ENCODE measurements at places on chromosomes 16 and 17.
A peak's percentile ranks its signal among the peaks of the same experiment; 100 is the strongest.

DNA sequence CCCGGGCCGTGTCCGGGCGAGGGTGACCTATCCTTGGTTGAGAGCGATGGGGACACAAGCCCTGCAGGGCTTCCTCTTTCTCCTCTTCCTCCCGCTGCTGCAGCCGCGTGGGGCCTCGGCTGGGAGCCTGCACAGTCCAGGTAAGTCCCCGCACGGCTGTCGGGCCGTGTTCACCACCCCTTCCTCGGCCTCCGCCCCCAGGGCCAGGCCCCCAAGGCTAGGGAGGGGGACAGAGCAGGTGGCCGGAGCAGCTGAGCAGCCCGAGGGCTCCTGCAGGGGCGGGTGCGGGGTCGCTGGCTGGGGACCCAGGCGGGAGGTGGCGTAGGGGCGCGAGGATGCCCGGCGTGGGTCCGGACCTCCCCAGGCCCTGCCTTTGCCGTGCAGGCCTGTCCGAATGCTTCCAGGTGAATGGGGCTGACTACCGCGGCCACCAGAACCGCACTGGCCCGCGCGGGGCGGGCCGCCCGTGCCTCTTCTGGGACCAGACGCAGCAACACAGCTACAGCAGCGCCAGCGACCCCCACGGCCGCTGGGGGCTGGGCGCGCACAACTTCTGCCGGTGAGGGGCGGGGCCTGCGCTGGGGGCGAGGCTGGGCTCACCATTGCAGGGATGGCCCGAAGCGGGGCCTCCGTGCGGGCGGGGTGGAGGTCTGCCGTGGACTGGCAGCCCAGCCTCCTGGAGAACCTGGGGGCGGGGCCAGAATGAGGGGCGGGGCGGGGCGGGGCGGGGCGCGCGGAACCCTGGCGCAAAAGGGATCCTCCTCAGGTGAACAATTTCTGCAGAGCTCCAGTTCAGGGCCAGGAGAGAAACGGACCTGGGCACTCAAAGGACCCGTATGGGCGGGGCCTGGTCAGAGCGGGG, 631 bp downstream of the KREMEN2 start:
- no peak for DNase-seq

DNA sequence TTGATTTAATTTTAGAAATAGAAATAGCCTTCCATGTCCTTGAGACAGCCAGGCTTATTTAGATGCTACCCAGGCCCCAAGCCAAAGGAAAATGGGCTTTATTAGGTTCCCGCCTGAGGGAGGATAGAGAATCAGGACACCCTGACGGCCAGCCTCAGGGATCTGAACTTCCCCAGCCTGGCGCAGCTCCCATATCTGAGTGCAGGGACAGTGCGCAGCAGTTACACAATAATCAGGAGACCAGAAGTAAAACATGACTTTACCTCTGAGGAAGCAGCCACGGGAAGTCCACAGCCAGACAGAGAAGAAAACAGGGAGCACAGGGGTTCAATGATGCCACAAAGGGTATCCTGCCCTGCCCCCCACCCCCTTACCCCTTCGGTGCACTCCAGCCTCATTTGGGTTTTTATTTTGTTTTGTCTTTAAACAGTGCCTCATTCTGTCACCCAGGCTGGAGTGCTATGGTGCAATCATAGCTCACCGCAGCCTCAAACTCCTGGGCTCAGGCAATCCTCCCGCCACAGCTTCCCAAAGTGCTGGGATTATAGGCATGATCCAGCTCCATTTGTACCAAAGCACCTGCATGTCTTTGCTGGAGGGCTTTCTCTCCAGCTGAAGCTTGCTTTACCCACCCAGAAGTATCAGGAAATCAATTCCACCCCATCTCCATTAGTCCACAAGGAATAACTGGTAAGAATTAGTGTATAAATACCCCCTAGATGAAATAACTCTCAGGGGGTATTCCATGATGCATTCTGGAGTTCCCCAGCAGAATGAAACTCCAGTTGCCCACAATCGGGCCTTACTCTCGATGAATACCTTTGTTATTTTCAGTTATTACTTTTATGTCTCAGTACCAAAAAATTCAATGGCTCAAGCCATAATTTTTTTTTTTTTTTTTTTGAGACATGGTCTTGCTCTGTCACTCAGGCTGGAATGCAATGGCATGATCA, 21.9 kb downstream of the ORC6 start:
- peak; percentile 84 for DNase-seq

GRCh38 chr17:81317961-81318605, 23.0 kb upstream of the SLC38A10 start:
- DNase-seq = no peak

DNA sequence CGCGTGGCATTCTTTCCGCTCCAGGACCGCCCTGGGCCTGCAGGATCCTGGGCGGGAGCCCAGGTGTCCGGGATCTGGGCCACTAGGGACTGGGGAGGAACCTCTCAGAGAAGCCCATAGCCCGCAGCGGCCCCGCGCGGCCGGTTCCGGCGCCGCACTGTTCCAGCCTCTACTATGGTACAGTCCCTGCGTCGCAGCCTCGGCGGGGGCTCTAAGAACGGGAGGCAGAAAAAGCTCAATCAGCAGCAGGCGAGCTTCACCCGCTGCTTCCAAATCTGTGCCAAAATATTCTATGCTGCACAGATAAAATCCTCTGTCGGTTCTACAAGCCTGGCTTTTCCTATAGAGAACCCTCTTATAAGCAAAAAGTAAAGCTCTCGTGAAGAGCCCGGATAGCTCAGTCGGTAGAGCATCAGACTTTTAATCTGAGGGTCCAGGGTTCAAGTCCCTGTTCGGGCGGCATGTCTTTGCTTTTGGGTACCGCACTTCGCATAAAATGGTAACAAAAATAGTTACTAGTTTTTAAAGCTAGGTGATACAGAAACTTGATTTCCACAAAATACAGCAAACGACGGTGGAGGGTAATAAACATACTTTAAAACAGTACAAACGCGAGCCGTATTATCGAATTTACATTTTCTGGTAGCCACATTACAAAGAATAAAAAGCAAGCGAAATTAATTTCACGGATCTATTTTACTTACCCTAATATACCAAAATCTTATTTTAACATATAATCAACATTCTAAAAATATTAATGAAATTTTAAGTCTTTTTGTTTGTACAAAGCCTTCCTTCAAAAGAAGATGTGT, 661 bp upstream of the ALOXE3 start:
- peak; percentile 91 for DNase-seq

DNA sequence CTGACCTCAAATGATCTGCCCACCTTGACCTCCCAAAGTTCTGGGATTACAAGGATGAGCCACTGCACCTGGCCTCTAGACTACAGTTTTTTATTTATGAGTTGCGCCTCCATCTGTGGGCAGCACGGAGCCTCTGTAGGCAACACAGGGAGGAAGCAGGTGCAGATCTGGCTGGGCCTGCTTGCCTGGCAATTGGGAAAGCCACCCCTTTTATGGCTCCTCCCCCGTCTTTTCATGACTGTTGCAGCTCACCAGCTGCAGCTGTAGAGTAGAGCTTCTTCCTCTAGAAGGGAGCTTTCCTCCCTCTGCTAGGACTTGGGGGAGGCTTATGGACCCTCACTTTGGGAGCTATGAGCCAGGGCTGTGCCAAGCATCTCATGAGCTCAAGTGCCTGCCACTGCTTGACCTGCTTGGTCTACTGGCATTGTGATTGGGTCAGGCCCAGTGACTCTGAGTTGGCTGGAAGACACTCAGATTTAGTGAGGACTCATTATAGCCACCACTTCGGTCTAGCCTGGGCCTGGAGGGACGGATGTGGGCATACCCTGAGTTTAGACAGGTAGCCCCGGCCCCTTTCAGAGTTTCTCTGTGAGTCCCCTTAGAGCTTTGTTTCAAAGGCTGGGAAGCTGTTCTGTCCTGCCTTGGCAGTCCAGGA, 6.9 kb upstream of the SLC7A6 start:
- DNase-seq = no peak

GRCh38 chr16:69888005-69888590, 63.0 kb upstream of the CLEC18A start:
- DNase-seq = no peak

DNA sequence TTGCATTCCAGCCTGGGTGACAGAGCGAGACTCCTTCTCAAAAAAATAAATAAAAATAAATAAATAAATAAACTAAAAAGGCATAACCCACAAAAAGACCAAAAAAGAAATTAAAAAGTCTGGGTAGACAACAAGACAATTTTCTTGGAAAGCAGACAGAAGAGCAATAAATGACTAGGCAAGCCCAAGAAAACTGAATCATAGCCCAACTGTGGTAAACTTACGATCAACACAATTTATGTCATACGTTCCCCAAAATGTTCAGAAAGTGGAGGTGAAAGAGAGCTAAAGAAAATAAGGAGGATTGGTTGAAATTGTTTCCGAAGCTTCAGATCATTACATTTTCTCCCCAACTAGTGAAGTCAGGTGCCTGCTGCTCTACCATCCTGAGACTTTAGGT, 31.3 kb upstream of the C17orf78 start:
- no peak for DNase-seq

Data from heart left ventricle (tissue), 16 donors.